ENCODE measurements at places on chromosomes 2 and 18.

DNA sequence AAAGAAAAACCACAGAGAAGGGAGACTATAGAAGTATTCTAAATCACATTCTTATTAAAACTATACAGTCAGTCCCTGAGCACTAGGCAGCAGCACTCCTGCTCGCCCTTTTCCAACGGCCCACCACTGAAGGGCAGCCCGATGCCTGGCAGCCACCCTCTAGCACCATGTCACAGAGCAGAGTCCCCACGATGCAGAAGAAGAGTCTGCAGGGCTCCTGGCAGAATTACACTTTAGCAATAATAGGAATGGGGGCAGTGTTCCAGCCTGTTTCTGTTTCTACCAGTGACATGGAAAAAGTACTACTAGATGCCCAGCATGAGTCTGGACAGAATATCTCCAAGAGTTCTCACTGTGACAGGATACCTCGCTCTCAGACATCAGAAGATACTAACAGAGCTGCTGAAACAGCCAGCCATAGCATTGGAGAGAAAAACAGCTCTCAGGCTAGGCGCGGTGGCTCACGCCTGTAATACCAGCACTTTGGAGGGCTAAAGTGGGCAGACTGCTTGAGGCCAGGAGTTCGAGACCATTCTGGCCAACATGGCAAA, 87.6 kb downstream of the C2orf74 start:
- no peak for DNase-seq

DNA sequence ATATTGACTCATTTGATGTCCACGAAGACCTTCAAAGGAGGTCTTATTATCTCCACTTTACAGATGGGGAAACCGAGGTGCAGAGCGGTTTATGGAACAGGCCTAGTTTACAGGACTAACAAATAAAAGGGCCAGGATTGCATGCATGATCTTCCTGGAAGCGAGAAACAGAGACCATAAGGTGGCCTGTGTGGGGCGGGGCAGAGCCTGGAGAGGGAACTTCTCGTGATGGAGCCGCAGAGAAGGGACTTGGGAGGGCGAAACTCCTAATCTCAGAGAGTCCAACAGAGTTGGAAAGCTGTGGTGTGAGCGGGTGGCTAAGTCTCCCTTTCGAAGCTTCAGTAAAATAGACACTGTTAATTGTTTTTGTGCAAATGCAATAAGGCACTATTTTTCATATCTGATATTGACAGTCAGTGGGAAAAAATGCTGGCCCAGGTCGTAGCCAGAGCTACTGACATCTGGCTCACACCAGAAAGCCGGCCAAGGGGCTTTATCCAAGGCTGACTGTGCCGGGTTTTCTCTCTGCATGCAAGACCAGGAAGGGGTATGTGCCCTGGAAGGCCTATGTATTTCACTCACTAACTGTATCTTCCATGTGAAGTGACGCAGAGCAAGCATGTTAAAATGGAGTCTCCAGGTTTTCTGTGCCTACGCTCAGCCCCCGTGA, 4.5 kb downstream of the INPP5D start:
- DNase-seq, result no peak

DNA sequence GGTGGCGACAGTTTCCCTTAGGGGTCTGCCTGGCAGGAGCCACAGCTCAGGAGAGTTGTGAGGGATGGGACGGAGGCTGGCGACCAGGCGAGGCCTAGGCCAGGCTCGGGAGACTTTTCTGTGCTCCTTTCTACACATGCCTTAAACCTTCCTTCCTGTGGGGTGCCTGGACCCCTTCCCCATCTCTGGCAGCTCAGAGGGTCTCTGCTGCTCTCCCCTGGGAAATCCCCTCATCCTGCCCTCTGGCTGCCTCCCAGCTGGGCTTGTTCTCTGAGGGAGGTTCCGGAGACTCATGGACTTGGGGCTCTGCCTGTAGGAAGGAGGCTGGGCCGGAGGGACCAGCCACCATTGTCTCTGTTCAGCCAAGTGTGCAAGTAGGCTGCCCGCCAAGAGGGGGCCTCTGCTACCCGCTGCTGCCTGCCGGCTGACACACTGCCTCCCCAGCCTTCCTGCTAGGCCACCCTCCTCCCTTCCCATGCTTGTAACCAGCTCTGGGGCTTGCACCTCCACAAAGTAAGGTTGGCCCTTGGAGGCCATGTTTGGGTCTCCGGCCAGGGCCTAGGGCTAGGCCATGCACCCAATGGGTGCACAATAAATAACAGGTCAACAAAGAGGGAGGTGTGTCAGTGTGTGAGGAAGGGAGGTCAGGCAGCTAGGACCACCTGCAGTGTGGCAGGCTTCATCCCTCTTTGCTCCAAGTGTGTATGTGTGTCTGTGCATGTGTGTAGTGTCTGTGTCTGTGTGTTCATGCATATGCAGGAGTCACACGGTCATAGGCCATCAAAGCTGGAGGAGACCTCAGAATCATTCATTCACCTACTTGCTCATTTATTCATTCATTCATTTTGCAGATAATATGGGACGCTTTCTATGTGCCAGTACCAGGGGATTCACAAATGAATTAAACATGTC, 28.8 kb downstream of the PSD4 start:
- no peak for DNase-seq

DNA sequence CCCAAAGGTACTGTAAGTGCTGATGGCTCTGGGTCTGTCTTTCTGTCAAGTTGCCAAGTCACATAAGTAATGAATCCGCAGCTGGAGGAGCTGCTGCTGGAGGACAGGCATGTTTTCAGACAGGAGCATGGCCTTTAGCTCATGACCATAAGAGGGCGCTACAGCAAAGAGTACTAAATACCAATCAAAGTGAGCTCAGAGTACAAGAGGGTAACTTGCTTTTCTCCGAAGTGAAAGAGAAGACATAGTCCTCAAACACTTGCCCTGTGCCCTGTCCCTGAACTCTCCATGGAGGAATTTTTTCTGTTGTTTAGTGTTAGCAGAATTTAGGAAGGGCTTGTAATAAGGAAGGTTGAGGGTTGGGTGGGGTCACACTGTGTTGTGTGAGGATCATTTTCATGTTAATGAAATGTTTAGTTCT, 58.0 kb upstream of the EML6 start:
- peak; percentile 10 for DNase-seq

GRCh38 chr2:74197049-74197448, 1.4 kb upstream of the MTHFD2 start:
- DNase-seq, result no peak

DNA sequence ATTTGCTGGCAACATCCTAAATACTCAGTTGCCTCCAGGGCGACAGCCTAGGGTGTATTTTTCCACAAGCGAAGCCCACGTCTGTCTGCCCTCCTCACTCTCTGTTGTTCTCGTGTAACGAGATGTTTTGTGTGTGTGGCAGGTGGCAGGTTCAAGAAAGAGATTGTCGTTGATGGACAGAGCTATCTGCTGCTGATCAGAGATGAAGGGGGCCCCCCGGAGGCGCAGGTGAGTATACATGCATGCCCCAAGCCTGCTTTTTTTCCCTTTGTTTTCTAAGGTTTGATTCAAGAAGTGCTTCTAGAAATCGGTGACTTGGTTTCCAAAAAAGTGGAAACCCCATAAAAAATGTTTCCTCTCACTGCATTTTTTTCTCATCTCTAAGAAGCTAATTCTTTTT, 247.0 kb downstream of the AGAP1 start:
- no peak for DNase-seq

- DNase-seq, result no peak
Observed at GRCh38 chr2:98087447-98088020, 567 bp downstream of the VWA3B start.
